ENCODE measurements at places on chromosomes 5 and 9.

- DNase-seq = peak; percentile 57
These were observed 276.2 kb downstream of the HSPA4 start for GRCh38 chr5:133327946-133328401.

DNA sequence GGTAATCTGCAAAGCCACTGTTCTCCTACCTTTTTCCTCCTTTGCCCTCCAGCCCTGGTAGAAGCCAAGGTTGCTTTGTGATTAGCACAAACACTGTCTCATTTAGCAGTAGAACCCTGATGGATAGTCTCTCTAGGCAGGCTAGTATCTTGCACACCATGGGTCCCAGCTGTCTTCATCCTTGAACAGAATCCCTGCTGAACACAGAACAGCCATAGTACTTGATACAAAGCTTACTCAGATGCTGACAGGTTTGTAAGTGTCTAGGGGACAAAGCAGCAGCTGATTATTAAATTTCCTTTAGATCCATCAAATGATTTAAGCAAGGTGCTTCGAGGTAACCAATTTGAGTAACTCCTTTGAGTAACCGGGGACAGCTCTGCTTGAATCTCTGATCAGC is 163.7 kb upstream of the PPP1R2B start:
- DNase-seq = no peak

GRCh38 chr9:70525519-70525918 is 111.1 kb upstream of the KLF9 start:
- no peak for DNase-seq

GRCh38 chr5:75733767-75734166 is 16.5 kb upstream of the POC5 start:
- no peak for DNase-seq

GRCh38 chr5:14202462-14202861 is 59.3 kb downstream of the TRIO start:
- DNase-seq = no peak

All from NT2/D1 (cell line).